Large intestine (tissue), 12 donors: ENCODE measurements at places on chromosomes 7 and 10. TPM values are rescaled to one million over a fixed set of nuclear protein-coding genes. Genes with fewer than 3 reads are reported as not detected.
A peak's percentile ranks its signal among the peaks of the same experiment; 100 is the strongest.

DNA sequence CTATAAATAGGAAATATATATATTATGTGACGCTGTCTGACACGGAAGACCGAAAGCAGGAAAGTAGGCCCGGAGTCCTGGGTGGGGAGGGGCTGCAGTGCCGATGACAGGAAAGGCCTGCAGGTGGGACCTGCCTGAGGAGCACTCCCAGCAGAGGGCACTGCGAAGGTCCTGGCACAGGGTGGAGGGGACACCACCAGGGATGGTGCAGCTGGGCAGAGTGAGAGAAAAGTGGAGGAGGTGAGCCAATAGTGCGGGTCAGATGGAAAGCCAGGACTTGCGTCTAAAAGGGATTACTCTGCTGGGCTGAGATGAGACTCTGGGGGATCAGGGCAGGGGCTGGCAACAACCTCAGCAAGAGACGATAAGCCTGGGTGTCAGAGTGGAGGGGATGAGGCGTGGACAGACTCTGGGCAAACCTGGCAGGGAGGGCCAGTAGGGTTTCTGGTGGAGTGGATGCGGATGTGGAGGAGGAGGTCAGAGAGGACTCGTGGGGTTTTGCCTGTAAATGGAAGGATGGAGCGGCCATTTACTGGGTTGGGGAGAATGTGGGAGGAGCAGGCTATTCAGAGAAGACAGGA is 118.2 kb upstream of the ZNF746 start:
- DNase-seq = no peak

Gene FXYD4
- polyA plus RNA-seq = not detected

DNA sequence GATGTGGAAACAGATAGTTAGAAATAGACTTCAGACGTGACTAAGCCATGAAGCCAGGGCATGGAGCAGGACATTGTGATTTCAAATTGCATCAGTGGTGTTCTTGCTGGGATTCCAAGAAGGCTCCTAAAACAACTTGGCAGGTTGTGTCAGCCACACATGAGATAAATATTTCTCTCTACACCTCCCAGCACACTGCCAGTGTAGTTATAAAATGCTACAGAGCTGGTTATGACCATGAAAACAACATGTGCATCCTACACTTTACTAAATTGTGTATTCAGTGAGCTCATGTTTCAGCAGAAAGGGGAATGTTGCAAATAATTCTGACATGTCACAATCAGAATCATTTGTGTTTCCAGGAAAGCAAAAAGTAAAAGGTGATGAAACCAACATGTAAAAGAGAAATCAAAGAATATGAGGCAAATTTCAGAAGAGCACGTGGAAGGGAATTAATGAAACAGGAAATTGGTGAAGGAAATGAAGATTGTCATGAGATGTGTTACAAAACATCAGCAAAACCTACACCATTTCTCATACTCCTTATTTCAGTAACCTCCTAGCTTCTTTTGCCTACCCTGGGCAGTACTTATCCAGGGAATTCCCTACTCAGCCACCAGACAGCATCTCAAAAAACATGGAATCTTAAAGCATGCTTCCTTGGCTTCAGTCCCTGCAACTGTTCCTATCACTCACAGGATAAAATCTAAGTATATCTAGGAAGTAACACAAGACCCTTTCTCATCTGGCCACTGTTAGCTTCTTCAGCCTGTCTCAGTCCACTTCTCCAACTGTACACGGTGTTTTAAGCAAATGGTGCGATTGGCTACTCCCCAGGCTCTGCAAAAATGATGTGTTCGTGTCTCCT is 5.8 kb upstream of the CYP3A7 start:
- DNase-seq = no peak

- no peak for DNase-seq
Measured at GRCh38 chr10:113199459-113199858, 249.4 kb downstream of the TCF7L2 start.

DNA sequence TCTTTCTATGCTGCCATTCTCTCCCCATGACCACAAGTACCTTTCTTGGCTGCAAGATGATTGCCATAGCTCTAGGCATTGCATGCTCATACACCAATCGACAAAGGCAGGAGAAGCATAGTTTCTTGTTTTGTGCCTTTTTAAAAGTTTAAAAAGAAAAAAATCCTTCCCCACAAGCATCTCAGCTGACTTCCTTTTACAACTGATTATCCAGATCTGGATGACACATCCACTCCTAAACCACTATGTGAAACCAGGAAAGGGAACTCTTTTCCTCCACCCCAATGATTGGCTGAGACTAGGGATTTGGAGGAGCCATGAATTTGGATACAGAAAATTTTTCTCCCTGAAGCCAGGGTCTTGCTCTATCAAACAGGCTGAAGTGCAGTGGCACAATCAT is 14.5 kb upstream of the LRRC4 start:
- DNase-seq = no peak

DNA sequence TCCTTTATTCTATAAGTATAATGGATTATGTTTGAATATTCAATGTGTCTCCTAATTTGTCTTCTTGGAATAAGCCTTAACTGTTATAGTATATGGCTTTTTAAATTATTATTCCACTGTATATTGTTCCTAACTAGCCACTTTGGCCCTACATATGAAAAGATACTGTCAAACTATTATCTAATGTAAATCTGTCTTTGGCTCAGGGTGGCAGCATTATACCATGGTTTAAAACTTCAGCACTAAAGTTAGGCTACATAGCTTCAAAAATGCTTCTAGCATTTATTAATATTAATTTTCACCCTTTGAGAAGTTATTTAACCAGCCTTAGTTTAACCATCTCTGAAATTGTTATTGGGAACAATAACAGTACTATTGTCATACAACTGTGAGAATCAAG is 543.1 kb upstream of the MBL2 start:
- no peak for DNase-seq

- DNase-seq = no peak
Measured at GRCh38 chr7:15446280-15446679, 115.5 kb downstream of the AGMO start.

GRCh38 chr7:100969066-100969615 is at the start of gene MUC12:
TSS of gene MUC12 (plus strand) at chr7:100969565. CDS start at chr7:100969623, 58 bp downstream.
- no peak for DNase-seq

- peak; percentile 47 for DNase-seq
Measured at GRCh38 chr10:36269222-36269621, 627.1 kb upstream of the FZD8 start.

Gene PSMC2
- polyA plus RNA-seq = 107 TPM

DNA sequence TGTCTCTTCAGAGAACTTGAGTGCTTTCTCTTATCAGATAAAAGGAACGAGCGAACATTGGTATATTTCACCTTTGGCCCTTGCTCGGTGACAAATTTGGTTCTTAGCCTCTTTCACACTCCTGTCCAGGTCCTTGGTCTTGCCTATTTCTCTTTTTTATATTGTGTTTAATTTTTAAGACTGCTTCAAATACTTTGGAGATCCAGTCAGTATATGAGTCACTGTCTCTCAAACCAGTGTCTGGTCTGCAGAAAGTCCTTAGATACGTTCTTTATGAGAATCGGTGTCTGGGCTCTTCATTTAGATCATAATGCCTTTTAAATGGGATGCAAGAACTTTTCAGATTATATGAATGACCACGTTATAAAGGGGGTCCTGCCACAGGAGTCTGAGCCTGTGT is 55.0 kb downstream of the PIK3AP1 start:
- DNase-seq = no peak

GRCh38 chr10:46234026-46234425 is 52.8 kb upstream of the ANTXRL start:
- no peak for DNase-seq

DNA sequence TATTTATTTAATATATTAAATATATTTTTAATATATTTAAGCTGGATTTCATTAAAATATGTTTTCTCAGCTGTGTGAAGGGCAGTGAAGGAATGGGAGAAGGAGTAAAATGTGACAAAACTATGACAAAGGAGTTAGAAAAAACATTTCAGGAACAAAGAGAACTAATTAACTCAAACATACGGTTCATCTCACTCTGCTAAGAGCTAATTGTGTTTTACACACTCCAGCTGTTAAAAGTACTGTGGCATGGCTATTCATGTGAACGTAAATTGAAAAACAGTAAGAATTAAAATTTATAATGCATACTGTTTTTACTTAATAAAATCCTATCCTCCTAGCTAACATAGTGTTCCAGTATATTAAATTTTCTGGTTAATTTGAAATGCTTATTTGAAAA is 262.5 kb upstream of the GNAI1 start:
- no peak for DNase-seq

DNA sequence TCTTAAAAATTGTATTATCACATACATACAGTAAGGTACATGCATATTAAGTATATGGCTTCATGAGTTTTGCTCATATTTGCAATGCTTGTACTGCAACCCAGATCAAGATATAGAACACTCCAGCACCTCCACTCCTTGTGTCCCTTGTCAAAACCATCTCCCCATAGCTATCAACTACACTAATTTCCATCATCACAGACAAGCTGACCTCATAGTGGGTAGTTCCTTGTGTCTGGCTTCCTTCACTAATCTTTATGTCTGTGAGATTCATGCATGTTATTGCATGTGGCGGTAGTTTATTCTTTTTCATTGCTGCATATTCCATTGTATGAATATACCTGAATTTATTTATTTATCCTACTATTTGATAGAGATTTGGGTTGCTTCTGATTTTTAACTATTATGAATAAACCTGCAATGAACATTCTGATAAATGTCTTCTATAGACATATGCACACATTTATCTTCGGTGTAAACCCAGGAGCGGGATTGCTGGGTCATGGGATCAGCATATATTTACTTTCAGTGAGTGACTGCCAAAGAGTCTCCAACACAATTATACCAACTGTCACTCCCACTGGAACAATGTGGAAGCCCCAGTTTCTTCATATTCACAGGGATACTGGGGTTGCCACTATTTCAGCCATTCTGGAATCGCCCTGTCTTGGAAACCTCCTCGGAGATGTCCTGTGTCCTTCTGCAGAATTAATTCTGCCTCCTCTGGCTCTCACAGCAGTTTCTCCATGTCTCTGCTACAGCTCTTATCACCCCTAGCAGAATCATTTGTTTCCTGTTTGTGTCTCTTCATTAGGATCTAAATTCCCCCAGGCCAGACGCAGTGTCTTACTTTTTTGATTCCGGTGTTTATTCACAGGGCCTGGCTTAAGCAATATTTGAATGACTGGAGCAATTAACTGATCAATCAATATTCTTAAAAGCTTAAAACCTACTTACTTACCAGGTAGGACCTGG is 14.7 kb upstream of the ADAM12 start:
- DNase-seq = no peak

DNA sequence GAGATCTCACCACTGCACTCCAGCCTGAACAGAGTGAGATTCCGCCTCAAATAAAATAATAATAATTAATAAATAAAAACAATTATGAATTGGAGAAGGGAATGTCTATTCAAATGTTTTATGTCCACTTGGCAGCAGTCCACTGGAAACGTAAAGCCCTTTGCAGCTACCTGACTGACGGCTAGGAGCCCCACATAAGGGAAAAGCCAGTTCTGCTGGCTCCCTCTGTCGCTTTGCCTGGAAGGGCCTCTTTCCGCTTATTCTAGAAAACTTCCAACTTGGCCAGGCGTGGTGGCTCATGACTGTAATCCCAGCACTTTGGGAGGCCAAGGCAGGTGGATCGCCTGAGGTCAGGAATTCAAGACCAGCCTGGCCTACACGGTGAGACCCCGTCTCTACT is 6.1 kb upstream of the TNS3 start:
- DNase-seq = no peak

DNA sequence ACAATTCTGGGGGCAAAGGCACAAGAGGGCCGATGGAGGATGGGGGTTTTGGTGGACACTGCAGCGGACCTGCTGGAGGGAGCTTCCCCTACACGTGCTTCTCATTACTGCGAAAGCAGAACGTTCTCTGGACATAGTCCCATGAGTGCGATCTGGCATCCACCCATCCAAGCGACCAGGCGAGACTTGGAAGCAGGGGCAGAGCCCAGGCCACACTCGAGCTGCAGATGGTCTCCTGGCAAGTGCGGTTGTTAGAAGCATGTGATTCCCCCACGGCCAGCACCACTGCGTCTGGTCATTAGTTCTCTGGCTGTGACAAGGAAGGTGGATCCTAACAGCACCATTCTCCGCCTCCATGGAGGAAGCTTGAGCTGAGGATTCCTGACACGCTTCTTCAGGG is 118.4 kb upstream of the TCERG1L start:
- peak; percentile 4 for DNase-seq

DNA sequence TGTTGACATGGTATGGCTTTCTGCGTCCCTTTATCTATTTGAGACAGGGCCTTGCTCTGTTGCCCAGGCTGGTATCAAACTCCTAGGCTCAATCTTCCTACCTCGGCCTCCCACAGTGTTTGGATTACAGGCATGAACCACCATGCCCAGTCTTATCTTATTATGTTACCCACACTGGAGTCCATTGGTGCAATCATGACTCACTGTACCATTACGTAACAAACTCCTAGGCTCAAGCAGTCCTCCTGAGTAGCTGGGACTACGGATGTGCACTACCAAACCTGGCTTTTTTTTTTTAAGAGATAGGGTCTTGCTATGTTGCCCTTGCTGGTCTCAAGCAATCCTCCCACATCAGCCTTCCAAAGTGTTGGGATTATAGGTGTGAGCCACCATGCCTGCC is 66.7 kb downstream of the CCDC3 start:
- DNase-seq = no peak

DNA sequence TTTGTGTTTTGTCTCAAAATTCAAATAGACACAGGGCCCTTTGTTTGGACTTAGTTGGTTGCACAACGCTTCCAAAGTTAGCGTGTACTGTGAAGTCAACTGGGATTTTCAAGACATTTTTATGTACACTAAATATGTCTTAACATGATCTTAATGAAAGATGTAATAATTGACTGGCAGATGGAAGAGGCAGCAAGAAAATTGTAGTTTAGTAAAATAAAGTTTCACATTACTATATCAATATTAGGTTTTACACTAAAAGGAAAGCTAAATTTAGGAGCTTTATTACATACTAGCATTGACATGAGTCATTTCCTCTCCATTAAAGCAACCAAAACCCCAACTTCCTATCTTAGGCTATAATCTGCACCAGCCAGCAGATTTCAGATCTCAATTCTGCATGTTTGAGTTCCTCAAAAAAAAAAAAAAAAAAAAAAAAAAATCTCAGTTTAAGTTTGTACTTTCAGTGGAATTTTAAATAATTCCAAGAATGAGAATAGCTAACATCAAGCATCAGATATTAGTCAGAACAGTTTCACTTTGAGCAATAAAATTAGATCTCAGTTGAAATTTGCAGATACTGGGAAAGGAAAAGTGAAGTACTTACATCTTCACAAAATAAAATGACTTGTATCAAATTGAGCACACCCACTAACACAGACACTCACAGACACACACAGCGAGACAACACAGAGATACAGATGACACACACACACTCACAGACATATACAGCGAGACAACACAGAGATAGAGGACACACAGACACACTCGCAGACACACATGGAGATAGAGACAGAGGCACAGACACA is 346.6 kb upstream of the KLF6 start:
- peak; percentile 10 for DNase-seq
